Astrocyte of the hippocampus (primary cell): ENCODE measurements at places on chromosomes 11 and 22.

DNA sequence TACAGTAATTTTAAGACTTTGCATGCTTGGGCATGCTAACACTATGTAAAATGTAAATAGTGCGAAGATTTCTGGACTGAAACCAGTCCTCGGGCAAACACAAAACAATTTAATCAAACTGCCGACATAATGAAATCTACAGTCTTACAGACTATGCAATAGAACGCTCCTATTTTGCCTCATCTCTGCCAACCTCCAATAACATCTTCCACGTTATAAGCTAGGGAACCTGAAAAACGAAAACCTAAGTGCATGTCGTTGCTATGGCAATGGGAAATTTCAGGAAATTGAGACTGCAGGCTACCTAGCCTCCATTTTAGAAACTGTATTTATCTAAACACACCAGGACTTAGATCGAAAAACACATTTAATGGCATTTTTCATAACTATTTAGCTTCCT, 1.1 kb downstream of the CSTF3 start:
- peak; percentile 58 for DNase-seq

GRCh38 chr11:122207505-122207904, 91.5 kb upstream of the BLID start:
- peak; percentile 89 for DNase-seq

DNA sequence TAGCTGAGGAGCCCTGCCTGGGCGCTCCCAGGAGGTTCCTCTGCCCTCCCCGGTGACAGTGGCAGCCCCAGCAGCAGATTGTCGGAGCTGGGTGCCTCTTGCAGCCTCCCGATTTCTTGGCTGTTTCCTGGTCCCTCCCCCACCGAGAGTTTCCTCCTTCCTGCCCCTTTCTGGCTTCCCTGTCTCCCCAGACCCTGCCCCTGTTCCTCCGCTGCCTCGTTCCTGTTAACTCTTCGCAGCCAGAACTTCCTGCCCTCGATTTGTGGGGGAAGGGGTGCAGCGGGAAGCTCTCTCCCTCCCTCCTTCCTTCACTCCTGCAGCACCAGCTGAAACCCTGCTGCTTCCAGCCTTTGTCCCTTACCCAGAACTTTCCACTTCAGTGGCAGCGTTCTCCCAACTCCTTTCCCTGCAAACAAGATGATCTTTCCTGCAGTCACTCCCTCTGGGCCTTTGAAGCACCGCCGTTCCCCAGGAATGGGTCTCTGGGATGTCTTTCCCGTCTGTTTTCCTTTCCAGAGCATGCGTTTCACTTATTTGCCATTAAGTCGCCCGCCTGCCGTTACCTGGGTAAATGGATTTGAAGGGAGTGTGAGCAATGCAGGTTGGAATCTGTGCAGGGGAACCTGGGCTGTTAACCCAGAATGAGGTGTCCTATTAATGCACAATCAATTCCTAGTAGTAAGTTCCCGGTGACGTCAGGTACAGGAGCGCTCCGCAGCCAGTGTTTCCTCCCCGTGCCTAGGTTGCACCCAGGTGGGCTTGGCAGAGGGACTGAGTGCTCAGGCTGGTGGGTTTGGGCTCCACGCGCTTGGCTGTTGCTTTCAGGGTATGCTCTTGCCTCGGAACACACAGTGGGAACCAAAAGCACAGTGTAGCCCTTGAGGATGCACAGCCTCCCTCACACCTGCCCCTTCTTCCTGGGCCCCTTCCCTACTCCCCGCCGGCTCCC, 4.3 kb downstream of the GRK2 start:
- peak; percentile 38 for DNase-seq

DNA sequence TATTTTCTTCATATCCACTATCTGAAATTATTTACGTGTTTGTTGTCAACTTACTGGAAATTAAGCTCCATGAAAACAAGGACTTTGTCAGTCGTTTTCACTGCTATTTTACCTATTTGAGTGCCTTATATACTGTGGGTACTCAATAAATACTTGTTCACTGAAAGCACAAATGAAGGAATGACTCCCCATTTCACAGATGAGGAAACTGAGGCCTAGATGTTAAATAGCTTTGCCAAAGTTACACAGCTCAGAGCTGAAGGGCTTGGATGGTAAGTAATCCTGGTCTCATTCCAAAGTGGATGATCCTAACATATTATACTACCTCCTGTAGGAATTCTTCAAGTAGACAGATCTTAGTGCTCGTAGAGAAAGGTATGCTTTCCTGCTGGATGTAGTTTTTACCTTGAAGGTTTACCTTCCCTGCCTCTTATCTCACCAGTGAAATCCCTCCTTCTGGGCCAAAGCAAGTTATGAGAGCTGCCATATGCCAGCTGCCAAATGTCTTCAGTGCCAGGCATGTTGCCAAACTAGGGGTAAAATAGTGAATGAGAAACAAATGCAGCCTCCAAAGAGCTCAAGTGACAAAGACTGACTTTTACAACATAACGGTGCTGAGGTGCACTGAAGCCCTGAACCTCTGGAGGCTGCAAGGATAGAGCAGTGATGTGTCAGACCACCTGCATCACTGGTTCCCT, 129.7 kb downstream of the TRIM44 start:
- peak; percentile 52 for DNase-seq

DNA sequence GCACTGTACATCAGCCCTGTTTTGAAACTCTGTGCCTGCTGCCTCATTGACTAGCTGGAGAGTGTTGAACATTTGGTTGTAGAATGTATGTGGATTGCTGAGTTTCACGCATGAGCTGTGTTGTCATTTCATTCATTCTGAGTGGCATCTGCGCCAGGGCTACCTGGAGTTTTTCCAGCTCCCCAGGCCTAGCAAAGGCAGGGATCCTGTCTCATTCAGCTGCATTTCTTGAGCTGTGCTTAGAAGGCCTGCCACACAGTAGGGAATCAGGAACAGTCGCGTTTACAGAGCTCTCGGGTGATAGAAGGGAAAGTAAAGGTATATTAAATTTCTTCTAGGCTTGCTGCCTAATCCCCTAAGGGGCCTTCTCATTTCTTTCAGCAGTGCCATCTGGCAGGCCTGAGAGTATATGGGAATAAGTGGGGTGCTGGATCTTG, 44.3 kb downstream of the PTPRJ start:
- peak; percentile 59 for DNase-seq

DNA sequence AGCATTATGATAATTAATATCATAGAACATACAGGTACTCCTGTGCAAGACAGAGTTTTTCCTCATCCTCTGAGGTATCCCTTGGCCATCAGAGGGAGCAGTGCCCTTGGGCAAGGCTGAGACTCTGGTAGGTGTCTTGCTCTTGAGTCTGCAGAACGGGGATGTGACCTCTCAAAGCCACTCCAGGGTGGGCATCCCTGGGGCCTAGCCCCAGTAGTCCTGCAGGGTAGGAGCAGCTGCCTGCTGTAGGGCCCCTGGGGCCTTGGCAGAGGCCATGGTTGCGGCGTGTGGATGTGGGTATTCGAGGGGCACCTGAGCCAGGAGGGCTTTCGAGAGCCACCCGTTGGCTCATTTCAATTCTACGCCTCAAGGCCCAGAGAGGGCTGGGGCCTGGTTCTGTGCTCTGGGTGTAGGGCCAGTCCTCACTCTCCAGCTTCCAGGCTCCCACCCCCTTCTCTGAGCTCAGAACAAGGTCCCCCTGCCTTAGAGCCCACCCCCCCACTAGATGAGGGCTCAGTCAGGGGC, 7.7 kb upstream of the OMP start:
- no peak for DNase-seq

GRCh38 chr22:30201945-30202344, 44.6 kb downstream of the LIF start:
- DNase-seq, result no peak

DNA sequence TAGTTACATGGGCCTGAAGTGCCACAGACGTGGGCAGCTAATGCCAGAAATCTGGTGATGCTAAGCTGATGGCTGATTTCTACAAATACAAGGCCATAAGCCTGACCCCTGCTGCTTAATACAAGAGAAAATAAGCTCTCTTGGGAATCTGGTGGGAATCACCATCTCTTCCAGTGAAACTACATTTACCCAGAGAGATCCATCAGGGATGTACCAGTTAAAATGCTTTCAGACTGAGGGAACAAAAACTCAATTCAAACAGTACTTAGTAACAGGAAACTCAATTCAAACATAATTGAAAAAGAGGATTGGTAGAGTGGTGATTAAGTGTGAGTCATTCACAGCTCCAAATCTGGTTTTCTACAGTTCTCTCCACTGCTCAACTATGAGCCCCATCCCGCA, 1.7 kb upstream of the CAVIN3 start:
- peak; percentile 52 for DNase-seq

- DNase-seq, result no peak
Measured at GRCh38 chr11:77501758-77502157, 27.9 kb upstream of the PAK1 start.

GRCh38 chr11:2577031-2577990, 122.5 kb downstream of the KCNQ1OT1 start:
- no peak for DNase-seq

DNA sequence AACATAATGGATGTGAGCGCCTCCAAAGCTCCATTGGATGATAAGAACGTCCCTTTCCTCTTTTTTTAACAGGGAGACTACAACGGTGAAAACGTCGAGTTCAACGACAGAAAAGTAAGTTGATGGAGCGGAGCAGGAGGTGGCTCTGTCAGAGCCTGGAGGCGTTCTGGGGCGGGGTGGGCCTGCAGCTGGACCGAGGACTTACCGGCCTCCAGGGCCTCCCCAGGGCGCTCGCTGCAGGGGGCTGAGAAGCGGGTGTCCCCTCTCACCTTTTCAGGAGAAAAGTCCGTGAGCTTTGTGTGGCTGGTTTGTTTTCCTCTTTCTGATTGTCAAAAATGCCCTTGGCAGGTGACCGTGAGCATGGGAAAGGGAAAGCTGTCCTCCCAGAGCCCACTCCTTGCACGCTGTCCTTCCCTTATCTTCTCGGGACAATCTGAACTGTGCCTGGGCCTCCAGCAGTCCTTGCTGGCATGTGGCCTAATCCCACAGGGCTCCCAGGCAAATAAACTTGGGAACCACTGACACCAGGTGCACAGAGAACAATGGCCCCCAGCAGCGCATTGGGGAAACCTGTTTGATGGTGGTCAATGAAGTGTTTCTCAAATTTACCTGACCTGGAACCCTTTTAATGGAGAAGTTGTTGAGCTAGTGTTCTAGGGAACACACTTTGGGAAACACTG, 38.4 kb downstream of the ANO1 start:
- DNase-seq, result no peak

GRCh38 chr22:48755059-48755949, 1072.4 kb downstream of the BRD1 start:
- no peak for DNase-seq

GRCh38 chr11:98561877-98562395, 458.8 kb upstream of the CNTN5 start:
- no peak for DNase-seq

DNA sequence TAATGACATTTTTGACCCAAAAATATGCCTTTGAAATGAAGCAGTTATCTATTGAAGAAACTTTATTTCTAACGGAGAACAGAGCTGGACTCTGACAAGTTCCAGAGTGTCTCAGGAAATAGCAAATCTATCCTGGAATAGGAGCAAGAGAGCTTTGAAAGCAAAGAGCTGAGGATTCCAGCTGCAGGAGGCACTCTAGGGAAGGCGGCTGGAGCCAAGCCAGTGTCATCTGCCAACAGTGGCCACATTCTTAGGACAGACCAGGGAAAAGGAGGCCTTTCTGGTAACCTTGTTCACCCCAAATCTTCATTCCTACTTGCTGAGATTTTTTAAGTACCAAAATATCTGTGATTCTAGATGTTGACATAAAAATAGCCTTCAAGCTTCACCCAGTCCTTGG, 493.5 kb upstream of the B3GAT1 start:
- no peak for DNase-seq

GRCh38 chr11:84234011-84234410, 947.8 kb upstream of the CCDC90B start:
- no peak for DNase-seq

- peak; percentile 94 for DNase-seq
Measured at GRCh38 chr11:63537293-63538101, 889 bp downstream of the PLAAT4 start.

- no peak for DNase-seq
Measured at GRCh38 chr11:64933935-64934681, 1.6 kb downstream of the GPHA2 start.
